ENCODE measurements at places on chromosomes 4 and X.

DNA sequence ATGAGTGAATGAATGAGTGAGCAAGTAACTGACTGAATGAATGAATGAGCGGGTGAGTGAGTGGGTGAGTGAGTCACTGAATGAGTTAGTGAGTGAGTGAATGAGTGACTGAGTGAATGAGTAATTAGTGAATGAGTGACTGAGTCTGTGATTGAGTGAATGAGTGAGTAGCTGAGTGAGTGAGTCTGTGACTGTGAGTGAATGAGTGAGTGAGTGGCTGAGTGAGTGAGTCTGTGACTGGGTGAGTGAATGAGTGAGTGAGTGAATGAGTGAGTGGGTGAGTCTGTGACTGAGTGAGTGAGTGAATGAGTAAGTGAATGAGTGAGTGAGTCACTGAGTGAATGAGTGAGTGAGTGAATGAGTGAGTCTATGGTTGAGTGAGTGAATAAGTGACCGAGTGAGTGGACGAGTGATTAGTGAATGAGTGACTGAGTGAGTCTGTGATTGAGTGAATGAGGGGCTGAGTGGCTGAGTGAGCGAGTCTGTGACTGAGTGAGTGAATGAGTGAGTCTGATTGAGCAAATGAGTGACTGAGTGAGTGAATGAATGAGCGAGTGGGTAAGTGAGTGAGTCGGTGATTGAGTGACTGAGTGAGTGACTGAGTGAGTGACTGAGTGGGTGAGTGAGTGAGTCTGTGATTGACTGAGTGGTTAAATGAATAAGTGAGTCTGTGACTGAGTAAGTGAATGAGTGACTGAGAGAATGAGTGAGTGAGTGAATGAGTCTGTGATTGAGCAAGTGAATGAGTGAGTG is 223.0 kb upstream of the PSAPL1 start:
- no peak for DNase-seq

GRCh38 chrX:11757719-11758399 is at the start of gene MSL3:
MSL3 (plus strand) TSS chrX:11758237; CDS start chrX:11758264, 27 bp downstream.
- no peak for DNase-seq

GRCh38 chr4:139453041-139453370 is 915 bp upstream of the RAB33B start:
- no peak for DNase-seq

DNA sequence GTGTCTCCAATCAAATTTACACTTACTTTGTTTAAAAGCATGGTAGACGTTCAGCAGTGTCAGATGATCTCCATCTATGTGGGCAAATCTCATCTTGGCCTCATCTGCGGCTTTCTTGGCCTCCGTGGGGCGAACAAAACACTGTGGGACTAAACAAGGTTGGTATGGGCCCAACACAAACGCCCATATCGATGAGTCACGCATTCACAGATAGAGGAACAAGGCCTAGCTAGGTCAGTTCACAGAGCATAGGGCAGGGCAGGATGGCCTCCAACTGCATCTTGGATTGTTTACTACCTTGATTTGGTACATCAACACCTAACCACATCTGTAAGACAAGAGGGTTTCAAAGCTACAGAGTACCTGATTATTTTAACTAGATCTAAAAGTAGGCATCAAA is 47.3 kb downstream of the DHX15 start:
- DNase-seq: no peak

DNA sequence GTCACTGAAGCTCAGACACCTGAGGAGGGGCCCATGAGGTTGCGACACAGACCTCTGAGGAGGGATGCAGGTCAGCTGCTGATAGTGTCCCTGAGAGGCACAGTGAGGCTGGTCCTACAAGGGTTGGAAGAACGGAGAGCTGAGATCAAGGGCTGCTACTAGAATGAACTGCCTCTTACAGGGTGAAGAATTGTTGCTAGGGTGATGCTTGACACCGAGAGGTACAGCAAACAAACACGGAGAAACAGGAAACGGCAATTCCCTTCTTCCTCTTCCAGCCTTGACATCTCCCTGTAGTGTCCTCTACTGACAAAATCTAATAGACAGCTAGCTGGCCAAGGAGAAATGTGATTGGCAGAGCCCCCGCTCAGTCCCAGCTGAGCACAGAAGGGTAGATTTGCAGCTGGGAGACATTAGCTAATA is 11.8 kb upstream of the HPGDS start:
- DNase-seq: no peak
